Bronchial epithelial cell (primary cell): ENCODE measurements at places on chromosomes 3 and 15.

DNA sequence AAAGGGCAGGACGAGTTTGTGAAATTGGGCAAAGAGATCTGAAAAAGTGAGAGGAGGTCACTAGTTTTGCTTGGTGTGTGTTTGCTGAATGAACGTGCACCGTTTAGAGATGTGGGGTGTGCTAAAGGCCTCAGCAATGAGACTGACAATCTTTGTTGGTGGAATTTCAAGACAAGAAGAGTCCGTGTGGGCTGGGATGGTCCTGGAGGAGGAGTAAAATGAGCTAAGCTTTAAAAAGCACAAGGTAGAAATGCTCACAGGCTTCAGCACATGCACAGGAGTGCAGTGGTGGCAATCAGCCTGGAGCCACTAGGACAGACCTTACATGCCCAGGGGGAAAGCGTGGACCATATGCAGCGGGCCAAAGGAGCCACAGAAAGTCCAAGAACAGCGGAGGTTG is 1.5 kb upstream of the CPLX3 start:
- DNase-seq = no peak

DNA sequence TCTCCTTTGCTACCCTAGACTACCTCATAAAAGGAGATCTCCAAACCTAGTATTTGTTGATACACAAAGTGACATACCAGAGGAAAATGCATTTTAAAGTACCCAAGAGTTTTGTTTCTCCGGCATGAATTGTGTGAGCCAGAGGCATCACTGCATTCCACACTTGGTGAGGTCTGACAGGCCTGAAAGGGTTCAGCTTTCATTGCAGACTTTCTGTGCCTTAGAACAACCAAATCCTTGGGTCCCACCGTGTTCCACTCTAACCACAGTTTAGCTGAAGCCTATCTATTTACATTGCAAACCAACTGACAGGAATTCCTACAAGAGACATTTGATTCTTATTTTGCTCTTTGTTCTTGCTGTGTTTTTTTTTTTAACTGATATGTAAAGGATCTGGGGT is 21.0 kb upstream of the EID1 start:
- DNase-seq = no peak

DNA sequence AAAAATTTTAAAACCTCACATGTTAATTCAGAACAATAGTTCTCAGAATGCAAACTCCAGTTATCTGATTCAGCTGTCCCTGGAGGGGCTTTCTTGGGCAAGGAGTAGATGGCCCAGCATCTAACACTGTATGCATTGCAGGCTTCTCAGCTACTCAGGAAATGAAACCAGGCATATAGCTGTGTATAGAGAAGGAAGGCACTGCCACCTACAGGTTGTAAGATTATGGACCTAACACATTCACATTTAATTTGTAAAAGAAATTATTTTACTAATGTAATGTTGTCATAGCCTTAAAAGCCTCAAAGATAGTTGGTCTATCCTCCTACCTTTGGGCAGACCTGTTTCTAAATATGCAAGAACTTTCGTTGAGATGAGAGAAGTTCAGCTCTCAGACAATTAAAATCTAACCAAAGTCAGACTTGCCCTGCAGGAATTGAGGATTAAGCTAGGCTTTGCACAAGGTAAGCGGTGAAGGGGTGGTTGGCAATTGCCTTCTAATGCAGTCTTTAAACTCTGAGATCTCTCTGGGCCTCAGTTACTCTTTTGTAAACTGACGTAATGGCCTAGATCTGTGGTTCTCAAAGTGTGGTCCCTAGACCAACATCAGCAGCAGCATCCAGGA is 132.8 kb upstream of the SLC24A5 start:
- peak; percentile 58 for DNase-seq

GRCh38 chr3:4270720-4271119 is 32.4 kb upstream of the SETMAR start:
- DNase-seq = no peak

GRCh38 chr3:39108200-39108710 is 775 bp downstream of the TTC21A start:
- no peak for DNase-seq
